ENCODE measurements at places on chromosomes 1 and 21. TPM values are rescaled to one million over a fixed set of nuclear protein-coding genes. Genes with fewer than 3 reads are reported as not detected.

OR2T29 gene
- not detected for total RNA-seq

GRCh38 chr1:46183079-46183847 is 7.0 kb upstream of the P3R3URF start:
- no peak for DNase-seq

KRTAP19-3 gene
- total RNA-seq = not detected

DNA sequence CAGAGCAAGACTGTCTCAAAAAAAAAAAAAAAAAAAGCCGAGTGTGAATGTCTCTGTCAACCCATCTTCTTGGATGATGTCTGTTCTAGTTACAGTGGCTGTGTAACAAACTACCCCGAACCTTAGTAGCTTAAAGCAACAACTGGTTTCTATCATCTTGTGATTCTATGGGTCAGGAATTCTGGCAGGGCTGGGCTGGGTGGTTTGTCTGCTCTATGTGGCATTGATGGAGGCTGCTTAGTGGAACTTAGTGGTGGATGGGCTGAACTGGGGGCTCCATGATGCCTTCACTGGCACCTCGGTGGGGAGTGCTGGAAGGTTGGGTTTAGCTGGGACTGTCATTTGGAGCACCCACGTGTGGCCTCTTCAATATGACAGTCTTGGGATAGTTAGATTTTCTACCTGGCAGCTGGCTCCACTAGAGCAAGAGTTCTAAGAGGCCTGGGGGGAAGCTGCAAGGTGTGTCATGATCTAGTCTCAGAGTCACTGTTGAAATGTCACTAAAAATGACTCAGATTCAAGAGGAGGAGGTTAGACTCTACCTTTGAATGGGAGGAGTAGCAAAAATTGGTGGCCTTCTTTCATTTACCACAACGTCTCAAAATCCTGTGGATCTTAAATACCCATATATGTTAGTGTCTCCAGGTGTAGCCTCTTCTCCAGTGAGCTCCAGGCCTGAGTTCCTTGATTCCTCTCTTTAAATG is 18.6 kb downstream of the ACOT11 start:
- DNase-seq = no peak

FCRL5 gene
- 0.13 TPM for total RNA-seq

DNA sequence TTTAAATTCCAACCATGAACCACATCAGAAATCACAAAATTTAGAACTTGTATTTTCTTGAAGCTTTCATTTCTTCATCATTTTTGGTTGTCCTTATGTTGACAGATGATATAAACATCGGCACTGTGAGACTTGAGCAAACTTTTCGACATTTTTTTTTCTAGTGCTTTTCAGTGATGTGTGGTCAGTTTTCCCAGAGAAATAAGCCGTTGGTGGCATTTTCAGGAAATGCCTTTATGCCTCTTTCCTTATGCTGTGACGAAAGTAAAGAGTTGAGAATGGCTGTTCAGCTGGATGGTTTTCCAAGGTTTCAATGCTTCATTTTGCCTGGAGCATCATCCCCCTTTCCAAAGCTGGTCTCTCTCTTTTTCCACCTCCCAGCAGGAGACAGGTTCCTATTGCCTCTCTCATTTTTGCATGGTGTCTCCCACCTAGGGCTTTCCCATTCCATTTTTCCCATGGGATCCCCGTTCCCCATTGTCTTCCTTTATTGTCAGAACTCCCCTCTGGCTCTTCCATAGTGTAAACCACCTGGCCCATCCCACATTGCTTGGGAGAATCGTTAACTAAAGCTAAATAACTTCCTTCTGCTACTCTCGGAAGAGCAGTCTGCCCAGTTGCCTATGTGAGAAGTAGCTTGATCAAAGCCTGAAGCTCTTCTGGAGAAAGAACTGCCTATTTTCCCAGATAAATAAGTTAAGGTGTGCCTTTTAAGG is 61.4 kb upstream of the DYNLT5 start:
- DNase-seq = no peak

- DNase-seq = peak; percentile 69
Observed at GRCh38 chr1:44263568-44264450, 50.5 kb downstream of the DMAP1 start.

FCRLA gene
- total RNA-seq = not detected

DNA sequence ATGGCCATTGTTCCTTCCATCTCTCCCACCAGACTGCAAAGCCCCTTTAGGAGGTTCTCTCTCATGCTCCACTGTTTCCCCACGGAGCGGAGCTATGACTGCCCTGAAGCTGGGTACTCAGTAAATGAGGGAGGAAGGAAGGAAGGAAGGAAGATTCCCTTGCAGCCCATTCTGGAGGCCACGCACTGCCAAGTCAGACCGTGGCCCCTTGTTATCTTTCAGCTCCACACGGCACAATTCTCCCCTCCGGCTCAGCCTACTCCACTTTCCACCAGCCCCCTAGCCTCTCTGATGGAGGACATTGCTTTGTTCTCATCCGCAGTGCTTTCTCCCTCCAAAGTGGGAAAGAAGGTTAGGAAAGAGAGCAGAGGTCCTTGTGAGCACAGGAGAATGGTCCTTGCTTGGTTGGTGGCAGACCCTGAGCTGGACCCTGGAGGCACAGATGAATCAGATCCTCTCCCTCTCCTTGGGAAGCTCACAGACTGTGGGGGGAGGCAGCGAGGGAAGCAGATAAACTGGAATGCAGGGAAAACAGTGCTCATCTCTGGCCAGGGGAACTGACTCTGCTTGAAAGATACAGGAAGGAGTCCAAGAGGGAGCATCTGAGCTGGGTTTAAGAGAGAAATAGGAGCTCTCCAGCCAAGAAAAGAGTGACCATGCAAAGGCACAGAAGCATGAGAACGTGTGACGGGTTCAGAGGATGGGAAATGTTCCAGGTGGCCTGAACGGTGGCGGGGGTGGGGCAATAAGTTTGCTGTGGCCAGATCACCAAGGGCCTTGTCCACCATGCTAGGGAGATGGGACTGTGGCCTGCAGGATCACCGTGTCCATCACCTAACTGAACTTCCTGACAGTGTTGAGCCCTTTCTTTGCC is 52.6 kb downstream of the GLIS1 start:
- DNase-seq = no peak

NAV1 gene
- total RNA-seq = 133 TPM

- DNase-seq = no peak
Observed at GRCh38 chr21:27034796-27035195, 67.9 kb upstream of the ADAMTS5 start.

RRP15 gene
- 26.6 TPM for total RNA-seq

DNA sequence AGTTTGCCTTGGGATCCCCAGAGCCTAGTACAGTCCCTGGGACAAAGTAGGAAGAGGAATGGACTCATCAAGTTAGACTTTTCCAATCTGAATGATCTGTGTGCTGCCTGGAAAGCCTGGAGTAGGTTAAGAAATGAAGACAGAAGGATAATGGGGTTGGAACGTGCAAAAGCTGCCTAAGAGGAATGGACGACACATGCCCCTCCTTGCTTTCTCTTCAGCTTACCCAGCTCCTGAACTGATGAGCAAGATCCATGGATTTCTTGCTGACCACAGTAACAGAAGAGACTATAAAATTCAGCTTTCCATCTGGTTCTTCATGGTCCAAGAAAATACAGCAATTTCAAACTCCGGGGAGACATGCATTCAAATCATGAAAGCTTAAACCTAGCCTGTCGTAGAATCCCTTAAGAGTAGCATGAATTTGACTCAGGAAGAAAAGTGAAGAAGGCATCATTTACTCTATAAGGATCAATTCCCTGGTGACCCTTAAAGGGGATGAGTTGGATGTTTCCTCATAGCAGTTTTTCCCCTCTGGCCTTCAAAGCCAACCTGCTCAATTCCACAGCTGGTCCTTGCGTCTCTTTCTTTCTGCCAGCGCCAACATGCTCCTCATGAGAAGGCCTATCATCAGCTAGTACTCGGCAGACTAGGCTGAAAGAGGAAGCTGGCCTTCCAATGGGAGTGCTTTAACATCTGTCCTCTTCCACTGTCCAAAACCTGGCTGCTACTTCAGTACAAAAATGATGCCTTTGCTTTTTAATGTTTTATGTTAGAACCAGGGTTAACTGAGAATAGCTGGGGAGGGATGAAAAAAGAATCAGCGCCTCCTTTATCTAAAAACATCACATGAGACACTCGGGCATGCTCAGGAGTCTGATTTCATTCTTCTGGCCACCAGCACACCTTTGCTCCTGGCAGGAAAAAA is 5.7 kb upstream of the PEF1 start:
- no peak for DNase-seq

GRCh38 chr1:32249831-32250525 is 1.1 kb upstream of the LCK start:
- no peak for DNase-seq

DNA sequence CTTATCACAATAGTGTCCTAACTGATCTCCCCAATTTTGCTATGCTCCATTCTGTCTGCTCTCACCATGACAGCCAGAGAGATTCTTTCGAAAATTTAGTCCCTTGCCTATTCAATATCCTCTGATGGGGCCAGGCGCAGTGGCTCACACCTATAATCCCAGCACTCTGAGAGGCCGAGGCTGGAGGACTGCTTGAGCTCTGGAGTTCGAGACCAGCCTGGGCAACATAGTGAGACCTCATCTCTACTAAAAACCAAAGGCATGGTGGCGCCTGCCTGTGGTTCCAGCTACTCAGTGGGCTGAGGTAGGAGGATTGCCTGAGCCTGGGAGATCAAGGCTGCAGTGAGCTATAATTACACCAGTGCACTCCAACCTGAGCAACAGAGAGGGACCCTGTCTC is 16.1 kb upstream of the PDZK1IP1 start:
- DNase-seq = no peak

KRTAP11-1 gene
- not detected for total RNA-seq

SYCP1 gene
- total RNA-seq = not detected

DNA sequence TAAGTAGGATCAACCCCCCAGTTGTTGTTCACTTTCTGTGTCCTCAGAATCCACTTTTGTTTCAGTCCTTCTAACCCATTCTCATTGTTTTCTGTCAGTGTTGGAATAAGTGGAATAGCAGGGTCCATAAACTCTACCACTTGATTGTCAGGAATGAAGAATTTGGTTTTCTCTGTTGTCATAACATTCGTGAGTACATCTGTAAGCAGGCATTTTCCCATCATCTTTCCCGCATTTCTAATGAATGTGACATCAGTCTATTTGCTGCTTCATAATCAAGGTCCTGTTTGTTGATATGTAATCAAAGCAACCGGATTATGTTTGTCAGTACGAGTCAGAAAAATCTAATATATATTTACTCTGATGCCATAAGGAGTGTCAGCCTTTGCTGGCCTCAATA is 147.1 kb downstream of the KIF26B start:
- no peak for DNase-seq

PPFIA4 gene
- total RNA-seq = 0.55 TPM

GRCh38 chr1:30966690-30967369 is 58.3 kb upstream of the SDC3 start:
- DNase-seq = no peak

DNA sequence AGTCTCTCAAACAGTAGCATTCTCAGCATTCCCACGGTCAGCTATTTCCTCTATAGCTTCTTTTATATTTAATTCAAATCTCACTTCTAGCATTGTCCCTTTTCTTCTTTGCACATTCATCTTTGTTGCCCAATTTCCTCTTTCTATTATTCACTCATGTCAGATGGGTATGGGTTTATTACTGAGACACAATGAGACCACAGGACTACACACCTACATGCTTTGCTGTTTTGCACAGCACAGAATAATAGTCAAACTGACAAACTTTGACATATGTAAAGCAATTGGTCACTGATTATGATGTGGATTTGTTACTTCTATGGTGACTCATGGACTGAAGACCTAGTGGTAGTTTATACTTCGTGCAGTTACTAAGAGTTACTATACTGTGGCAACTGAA is 5.8 kb upstream of the CD1C start:
- DNase-seq = no peak

Measured in mesenteric fat pad (tissue), 1 donor.